AG04450 (cell line): ENCODE measurements at places on chromosomes 6 and 20. TPM values are rescaled to one million over a fixed set of nuclear protein-coding genes. Genes with fewer than 3 reads are reported as not detected.

DYNLT2 gene
- 0.46 and 0.64 TPM in 2 replicates for polyA plus RNA-seq

PRKN gene
- polyA plus RNA-seq: not detected in 2 replicates

PRL gene
- polyA plus RNA-seq: not detected in 2 replicates

ZNF311 gene
- 0.63 and 0.77 TPM in 2 replicates for polyA plus RNA-seq

OPRM1 gene
- not detected in 2 replicates for polyA plus RNA-seq

AGER gene
- polyA plus RNA-seq: 2.4 and 2.6 TPM in 2 replicates

DNA sequence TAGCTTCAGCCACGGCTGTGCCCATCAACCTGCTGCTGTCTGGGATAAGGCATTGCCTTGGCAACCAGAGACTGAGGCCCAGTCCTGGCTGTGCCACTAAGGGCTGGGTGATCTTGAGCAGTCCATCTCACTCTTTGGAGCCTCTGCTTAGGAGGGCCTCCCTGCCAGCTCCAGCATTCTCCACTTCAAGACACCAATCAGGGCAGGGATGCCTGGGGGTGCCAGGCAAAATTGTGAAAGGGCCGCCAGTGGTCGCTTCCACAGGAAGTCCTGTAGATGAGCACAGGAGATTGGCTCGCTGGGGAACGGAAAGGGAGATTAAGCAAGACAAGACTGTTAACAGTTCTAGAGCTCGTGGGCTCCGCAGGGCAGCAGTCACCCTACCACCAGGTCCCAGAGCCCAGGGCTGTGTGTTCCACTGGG is at the start of gene RAB44:
Gene RAB44 (plus strand): TSS at position 346 of the 423 bp plus-strand sequence. CDS start 6,410 bp downstream, outside the sequence.
- no peak for DNase-seq

- no peak for DNase-seq
Observed at GRCh38 chr20:10209091-10209490, 9.5 kb upstream of the SNAP25 start.

DNA sequence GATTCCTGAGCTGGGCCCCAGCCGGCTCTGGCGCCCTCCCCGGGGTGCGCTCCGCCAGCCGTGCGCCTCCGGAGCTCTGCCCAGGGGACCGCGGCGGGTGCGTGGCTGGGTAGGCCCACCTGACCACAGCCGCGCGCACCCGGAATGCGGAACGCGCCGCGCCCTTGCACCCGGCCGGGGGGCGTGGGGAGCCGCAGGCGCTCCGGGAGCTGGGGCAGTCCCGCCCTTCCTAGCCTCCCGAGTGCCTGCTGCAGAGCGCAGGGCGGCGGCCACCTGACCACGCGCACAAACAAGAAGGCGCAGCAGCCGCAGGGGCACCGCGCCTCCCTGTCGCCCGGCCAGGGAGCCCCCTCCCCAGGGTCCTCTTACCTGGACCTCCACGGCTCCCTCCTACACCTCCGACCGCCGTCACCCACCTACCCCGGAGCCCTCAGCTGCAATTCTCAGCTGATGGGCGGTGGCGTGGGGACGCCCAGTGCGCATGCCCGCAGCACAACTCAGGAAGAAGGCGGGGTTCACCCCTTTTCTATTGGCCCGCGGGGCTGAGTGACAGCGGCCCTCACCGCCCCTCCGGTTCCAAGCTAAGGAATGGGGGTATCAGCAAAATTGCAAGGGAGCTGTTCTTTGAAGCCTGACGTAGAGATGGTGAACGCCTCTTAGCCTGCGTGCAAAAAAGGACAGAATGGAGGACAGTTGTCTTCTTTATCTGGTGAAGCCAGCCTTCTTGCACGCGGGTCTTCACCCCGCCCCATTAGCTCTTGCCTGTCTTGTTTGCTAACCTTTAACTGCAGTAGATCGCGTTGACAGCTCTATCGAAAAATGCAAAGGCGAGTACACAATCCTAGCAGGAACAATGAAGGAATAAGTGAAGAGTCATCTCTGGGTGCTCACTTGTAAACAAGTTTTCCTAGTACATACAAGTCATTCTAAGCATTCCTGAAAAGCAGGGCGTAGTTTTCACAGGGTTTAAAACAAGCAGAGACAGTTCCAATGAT is at the start of gene STX7:
Gene STX7 (minus strand): TSS at position 479 of the 995 bp plus-strand sequence. CDS start 9,586 bp downstream, outside the sequence.
- DNase-seq: peak; percentile 52

DNA sequence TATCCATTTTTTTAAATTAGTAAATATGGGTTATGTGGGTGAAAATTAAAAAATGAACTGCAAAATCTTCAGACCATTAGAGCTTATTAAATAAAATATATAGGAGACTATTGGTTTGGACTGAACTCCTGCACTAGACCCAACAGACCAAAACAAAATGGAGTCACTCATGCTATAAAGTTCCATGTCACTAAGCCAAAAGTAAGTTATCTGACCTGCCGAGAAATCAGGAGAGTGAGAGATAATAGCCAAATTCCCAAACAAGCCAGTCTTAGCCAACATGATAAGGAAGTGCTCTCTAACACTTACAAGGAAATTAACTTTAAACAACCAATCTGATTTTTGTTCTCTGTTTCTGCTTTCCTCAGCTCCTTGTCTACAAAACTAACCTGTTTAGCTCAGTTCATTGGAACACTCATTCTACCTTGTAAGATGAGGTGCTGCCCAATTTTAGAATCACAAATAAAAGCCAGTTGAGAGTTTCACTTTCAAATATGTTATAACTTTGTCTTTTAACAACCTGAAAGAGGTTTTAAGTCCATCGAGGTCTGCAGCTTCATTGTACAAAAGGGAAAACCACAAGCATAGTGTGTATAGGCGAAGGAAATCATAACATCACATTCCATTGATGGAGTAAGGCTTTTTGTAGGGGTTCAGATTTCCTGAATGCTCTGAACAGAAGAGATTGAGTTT is 220.5 kb downstream of the TENT5A start:
- peak; percentile 13 for DNase-seq

- DNase-seq: no peak
Observed at GRCh38 chr20:50873585-50873984, 57.7 kb downstream of the ADNP start.

DNA sequence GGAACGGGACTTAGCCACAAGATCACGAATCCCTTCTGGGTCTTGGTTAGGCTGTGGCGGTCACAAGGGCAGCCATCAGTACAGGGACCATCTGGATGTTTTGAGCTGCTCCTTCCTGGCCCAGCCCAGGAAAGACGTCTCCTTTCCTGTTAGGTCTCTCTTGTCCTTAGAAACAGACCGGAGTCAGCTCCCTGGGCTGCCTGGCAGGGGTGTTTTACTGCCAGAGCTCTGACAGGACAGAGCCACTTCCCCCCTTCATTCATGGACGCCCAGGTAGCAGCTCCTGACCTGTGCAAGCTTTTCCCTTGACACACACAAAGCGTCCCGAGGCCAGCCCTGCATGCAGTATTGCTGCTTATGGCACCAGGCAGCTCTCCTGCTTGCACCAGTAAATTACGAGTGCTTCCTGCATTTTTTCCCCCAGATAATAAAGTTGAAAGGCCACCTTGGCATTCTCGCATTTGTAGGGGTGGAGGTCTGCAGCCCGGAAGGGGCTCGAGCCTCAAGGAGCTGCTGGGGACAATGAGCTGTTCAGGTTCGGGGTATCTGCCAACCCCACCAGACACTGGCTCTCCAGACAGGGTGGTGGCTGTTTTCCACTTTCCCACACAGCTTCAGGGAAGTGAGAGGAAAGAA is 87.4 kb downstream of the NOL4L start:
- no peak for DNase-seq

DNA sequence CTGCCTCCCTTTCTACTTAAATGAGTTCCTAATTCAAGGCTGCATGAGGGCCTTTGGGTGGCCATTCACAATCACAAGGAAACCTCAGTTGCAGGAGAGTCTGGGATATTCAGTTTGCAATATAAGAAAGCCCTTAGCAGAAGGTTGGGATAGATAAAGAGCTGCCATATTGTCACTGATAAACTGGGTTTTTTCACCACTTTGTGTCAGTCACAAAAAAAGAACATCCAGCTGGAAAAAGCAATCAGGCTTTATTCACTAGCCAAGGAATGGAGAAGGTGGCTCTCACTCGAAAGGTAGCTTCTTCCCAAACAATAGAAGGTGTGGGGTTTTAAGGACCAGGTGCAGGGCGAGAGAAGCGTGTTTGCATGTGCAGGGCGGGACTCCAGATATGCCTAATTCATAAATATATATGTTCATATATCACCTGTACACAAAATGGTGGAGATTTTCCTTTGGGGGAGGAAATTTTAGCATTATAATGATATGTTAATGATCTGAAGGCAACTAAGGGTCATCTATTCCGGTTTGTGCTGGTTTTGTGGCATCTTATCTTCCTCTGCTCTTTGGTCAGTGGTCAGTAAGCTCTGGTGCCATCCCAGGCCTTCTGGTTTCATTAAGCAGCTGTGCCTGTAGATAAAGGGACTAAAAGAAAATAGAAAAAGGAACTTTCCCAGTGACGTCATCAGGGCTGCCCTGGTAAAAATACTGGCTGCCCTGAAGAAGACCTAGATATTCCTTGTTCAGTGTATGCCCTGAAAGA is 97.1 kb upstream of the IYD start:
- DNase-seq: no peak

GRCh38 chr6:18962361-18962905 is 575.3 kb downstream of the RNF144B start:
- no peak for DNase-seq
